ENCODE measurements at places on chromosomes 11 and 22.

DNA sequence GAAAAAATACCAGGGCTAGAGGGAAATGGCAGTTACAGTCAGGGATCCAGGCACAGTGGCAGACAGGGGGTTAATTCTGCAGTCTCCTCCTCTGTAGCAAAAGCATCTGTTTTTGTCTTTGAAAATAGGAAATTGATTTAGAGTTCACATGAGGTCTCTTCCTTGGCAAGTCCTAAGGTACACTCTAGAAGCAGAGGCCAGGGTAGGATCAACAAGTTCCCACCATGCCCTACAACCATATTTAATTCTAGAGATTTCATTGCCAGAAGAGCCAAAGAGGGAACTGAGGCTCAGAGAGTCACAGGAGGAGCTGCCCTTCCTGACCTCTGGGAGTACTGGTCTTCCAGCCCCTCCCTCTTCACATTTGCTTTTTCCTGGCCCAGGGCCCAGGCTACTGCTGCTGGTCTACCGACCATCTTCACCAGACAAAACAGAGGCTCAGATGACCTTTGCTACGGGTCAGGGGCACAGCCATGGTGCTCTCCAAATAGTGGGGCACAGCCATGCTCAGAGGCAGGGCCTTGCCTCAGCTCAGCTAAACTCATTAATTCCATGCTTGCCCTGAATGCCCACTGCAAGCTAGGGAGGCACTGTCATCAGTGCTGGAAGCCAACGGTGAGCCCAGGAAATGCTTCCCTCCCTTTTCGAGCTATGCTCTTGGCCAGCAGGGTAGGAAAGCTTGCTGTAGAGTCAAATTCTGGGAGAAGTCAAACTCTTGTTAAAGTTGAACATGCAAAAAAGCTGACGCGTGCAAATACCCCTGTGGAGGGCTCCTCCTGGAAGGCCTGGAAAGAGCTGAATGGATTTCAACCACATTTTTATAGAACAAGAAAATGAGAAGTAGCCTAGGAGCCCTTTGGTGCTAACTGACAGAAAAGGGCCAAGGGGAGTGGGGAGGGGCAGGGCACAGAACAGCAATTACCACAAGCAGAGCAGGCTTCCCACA is 11.7 kb upstream of the CHRM4 start:
- DNase-seq, result no peak

DNA sequence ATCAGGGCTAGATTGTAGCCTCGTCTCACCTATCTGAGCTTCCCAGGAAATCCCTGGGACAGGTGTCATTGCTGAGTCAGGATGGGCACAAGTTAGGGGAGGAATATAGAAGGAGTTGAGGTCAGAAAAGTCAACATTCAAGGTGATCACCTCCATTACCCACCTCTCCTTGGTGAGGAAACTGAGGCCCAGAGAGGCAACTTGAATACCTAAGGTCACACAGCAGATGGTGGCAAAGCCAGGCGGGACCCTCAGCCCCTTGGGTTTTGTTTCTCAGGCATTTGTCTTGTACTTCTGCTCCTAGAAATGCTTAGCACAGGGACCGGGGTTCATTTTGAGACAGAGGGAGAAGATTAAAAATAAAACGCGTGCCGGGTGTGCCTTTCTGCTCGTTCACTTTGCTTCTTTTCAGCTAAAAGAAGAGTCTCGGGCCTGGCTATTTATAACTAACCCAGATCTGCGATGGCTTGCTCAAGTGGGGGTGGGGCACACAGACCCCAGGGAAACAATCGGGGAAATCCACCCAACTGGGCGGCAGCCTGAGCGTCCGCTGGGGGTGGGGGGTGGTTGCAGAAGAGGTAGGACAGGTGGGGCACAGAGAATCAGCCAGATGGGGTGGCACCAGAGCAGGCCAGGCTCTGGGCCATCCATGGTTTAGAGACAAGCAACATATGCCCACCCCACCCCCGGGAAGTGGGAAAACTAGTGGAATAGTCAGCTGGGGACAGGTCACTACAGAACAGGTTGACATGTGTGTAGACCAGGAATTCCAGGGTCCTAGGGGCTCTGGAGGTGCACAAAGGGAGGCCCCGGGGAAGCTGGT is 3.9 kb upstream of the GNAZ start:
- DNase-seq, result no peak

DNA sequence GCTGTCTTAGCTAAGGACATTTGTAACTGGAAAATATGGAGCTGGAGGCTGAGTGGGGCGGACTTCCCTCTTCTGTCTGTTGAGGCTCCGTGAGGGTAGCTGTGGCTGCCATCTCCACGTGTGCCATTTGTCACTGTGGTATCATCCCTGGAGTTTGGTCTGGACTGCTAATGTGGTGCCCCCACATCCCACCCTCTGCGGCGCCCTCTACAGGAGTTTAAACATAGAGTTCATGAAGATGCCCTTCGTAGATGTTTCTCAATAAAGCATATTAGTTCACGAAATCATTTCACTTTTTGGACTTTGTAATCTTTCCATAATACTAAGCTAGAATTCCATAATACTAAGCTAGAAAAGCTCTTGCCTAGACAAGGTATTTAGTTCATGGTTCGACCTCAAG is 52.4 kb downstream of the TECTA start:
- DNase-seq, result no peak

DNA sequence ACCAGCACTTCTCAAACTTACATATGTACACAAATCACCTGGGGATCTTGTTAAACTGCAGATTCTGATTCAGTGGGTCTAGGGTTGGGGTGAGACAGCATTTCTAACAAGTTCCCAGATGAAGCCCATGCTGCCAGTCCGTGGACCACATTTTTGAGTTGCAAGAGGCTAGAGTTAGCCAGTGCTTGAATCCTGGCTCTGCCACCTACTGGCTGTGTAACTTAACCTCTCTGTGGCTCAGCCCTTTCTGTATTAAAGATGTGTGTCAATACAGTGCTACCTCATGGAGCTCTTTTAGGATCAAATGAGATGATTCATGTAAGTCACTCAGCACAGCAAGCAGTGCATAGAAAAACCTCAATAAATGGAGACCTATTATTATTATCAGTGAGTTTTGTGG is 90.2 kb upstream of the ISX start:
- DNase-seq, result no peak

- no peak for DNase-seq
Observed at GRCh38 chr11:66285250-66285947, 3.5 kb downstream of the YIF1A start.

- peak; percentile 96 for DNase-seq
Observed at GRCh38 chr11:64743591-64744543, at the start of gene RASGRP2. TSS of gene RASGRP2 (minus strand) at chr11:64744142. CDS start at chr11:64742866, 1,276 bp downstream.

GRCh38 chr11:877565-877964 is 33.0 kb downstream of the CHID1 start:
- DNase-seq, result no peak

DNA sequence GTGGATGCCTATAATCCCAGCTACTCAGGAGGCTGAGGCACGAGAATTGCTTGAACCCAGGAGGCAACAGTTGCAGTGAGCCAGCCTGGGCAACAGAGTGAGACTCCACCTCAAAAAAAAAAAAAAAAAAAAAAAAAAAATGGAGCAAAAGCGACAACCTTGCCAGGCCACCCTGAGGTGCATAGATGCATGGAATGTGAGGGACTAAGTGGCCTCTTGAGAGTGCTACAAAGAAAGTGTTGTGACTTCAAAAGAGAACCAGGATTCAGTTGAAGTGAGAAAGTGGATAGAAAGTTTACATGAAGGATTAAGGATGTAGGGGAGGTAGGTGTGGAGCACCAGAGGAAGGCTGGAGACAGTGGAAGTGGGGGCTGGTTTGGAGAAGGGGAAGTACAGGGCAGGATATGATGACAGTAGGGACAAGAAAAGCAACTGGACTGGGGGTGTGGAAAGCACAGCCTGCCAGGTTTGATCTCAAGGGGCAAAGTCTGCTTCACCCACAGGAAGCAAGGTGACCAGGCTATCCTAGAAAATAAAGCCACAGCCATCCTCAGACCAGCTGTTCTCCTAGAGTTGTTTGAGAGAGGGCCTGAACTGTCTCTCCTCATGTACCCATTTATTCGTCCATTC is 36.0 kb upstream of the OLFML1 start:
- DNase-seq, result no peak

DNA sequence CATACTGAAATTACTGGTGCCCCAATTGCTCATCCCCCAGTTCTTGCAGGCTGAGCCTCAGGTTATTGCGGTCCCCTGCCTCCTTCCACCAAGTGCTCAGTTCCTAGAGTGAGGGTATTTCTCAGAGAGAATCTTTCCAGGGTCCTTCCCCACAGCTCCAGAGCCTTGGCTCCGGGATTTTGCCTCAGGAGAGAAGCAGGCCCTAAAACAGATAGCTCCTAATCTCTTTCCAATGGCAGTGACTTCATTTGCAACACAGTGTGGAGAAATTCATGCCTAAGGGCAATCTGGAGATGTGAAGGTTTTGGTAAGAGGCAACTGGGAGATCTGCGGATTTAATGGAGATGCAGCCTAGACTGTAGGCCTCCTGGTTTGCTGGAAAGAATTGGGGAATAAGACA is 2.9 kb downstream of the NF2 start:
- no peak for DNase-seq

DNA sequence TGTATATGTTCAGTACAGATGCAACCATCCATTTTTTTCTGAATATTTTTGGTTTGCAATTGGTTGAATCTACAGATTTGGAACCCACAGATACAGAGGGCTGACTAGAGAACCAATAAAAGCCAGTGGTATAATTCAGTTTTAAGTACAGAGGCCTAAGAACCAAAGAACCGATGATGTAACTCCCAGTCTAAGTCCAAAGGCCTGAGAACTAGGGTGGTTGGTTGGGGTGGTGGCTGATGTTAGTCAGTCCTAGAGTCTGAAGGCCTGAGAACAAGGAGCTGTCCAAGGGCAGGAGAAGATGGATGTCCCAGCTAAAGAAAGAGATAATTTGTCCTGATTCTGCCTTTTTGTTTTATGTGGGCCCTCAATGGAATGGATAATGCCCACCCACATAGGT is 48.7 kb upstream of the LIN7C start:
- no peak for DNase-seq

DNA sequence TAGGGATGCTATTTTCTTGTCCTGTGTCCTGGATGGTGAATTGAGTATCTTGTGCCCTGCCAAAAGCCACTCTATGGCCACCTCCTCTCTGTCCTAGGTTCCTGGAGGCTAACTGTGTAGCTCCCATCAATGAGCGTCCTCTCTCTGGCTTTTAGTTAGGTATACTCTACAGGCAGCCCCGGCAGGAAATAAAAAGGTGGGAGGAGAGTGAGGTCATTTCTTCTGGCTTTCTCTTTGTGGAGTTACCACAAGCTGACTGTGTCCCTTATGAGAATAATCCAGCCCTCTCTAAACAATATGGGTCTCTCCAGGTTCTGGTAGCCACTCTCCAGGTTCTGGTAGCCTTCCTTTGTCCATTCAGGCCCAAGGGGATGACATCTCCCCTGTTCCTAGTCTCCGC is 11.7 kb upstream of the ASPHD2 start:
- no peak for DNase-seq

Measured in 8988T (cell line).